ENCODE measurements at places on chromosomes 5 and 9.

- ATAC-seq = no peak
These were observed 8.0 kb downstream of the CEP72 start for GRCh38 chr5:620152-620551.

DNA sequence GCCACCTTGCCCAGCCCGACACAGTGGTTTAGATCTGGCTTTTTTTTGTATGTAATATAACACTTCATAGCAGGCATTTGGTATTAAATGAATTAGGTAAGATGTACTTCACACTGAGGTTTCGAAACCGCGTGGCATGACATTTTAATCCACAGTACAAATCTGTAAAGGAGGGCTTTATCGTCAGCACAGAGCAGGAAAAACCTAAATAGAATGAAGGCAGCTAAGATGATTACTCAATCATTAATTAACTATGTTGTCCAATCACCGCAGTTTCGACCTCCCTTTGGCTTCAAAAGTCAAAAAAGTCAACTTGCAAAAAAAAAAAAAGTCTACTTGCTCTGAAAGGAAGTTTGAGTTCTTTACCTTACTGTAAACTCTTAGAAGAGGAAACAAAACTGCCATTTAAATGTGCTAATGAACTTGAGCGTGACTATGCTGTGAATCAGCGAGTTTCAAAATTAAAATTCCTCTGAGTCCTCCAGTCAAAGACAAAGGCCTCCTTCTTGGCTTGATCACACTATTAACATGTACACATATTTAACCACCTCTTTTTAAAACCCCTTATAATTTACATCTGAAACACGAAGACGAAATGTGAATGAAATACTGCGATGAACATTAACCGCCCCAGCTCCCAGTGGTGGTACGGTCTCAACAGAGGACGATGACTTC lies 698 bp upstream of the SEC24A start:
- ATAC-seq = peak; percentile 75

GRCh38 chr9:8917956-8918739 lies 1118.6 kb upstream of the DMAC1 start:
- no peak for ATAC-seq

- peak; percentile 68 for ATAC-seq
These were observed 52.7 kb downstream of the RNF145 start for GRCh38 chr5:159156426-159157238.

DNA sequence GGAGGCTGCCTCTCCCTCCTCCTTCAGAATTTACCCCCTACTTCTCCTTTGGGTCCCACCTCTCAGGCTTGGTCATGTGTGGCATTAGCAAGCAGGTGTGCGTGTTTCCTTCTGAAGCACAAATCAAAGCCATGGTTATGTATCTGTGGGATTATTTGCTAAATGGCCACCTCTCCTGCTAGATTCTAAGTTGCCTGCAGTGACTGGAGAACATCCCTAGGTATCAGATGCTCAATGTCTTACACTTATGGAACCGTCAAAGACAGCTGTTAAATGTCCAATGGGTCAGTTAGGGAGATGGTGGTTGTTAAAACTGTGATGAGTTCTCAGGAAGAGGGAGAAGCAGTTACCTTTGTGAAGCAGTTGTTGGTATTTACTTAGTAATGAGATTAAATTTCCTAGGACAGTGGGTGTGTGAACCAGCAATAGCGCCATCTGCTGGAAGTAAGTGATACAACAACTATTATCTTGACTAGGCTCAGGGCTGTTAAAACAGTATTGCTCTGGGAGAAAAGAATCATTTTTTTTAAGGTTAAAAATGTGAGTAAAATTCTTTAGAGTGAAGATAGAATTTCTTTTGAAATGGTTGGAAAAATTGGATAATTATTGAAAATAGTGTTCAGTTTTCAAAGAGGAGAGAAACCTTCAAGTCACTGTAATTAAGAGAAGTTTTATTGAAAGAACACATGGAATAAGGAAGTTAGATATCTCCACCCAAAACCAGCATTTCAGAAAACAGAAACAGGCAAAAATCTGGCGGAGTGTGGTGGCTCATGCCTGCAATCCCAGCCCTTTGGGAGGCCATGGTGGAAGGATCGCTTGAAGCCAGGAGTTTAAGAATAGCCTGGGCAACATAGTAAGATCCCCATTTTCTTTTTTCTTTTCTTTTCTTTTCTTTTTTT lies 71.3 kb downstream of the TMC1 start:
- peak; percentile 59 for ATAC-seq

GRCh38 chr5:121968910-121969607 lies 7.3 kb downstream of the SRFBP1 start:
- ATAC-seq = no peak

GRCh38 chr9:72477930-72478518 lies 43.4 kb upstream of the TMC1 start:
- ATAC-seq = peak; percentile 71

DNA sequence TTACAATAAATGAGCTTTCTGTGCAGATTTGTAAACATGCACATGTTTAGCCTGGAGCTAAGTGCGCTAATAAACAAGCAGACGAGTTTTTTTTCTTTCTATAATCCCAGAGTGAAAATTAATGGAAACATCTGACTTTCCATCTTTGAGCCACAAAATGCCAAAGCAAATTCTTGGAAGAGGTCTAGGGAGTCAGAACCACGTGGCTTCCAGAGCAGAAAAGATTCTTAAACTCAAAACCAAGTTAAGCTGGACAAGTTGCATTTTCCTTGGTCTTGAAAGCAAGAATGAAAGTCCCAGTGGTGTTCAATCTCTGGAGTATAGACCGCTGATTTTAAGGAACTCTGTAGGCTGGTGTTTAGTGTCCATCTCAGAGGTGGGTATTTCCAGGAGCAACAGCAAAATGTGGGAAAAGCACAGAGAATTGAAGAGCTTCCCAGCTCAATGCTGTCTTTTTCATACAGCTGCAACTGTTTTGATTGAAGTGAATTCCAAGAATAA lies 71.4 kb downstream of the MYO10 start:
- ATAC-seq = no peak

- no peak for ATAC-seq
These were observed 821.2 kb downstream of the PTPRD start for GRCh38 chr9:9791611-9792010.

DNA sequence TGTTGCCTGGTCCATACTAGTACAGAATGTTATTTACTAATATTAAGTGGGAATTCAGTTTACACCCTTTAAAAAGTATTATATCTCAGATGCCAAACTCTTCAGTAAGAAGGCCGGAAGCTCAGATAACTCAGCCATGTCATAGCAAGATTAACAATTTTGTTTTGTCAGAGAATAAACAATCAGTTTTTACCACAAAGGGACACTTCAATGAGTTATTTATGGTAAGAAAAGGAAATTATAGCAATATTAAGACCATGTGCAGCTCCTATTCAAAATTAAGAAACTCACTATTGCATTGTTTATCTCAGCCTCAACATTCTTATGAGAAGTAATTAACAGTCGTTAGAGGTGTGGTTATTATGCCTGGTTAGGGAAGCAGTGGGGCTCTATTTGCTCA lies 13.1 kb upstream of the ARL15 start:
- no peak for ATAC-seq

GRCh38 chr5:82329393-82329792 lies 51.2 kb upstream of the RPS23 start:
- no peak for ATAC-seq

GRCh38 chr5:69187342-69187741 lies 2.0 kb upstream of the CENPH start:
- ATAC-seq = no peak

GRCh38 chr9:31445960-31446359 lies 938.5 kb upstream of the ACO1 start:
- ATAC-seq = no peak

DNA sequence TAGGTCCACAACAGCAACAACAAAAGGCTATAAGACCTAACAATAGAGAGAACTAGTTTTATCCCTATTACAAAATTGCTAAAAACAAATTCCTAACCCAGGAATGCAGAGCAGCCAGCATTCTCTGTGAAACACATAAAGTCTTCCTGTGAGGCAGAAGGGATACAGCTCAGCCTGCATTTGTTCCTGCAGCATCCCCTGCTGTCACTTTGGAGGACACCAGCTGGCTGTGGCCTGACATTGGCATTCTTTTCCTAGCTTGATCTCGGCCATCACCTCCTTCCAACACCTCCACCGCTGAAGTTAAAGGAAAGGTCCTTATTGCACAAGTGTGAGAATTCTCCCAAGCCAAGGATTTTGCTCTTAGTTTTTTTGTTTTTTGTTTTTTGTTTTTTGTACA lies 186.1 kb downstream of the SNCAIP start:
- ATAC-seq = no peak

DNA sequence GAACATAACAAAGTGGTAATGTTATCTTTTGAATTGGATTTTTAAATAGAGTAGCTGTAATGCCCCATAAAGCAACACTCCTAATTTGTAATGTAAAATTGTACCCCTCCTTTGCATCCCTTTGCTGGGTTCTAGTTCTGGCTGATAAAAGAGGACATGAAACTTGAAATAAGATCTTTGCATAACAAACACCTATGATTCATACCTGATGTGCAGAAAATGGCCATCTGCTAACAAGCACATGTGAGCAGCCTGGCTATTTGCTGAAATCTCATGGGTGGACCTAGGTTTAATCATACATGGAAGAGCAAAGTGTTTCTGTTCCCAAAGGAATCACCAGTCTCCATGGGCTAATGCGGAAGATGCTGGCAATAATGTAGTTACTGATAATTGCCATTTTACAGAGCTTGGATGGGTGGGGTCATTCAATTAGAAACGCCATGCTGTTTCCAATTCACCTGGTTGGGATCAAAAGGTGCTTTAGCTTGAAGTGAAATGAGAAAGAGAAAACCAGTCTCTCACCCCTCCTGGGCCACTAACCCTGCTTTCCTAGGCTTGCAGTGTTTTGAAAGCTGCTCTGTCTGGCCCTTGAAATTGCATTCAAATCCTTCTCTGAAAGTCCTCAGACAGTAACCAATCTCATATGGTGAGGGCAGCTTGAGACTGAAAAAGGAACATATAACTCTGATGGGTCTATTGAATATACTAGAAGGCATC lies 585.1 kb downstream of the TLE4 start:
- ATAC-seq = no peak

GRCh38 chr5:132661231-132662003 lies 3.4 kb downstream of the IL13 start:
- ATAC-seq = no peak

DNA sequence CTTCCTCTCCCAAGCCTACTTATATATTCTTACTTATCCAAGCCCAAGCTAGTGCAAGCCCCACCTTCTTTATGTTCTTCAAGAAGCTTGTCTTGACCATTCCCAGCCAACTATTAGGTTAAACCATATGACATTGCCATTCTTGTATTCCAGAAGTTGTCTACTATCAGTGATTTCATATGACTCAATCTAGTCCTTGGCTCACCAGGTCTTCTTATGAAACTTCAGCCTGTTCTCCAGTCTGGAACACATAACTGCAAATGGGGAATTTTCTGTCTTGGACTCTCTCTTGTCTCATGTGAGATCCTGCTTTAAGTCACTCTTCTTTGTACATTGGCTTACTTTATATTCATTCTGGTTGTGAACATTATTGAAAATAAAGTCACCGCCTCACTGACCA lies 130.7 kb downstream of the TTLL11 start:
- no peak for ATAC-seq

- no peak for ATAC-seq
These were observed 68.2 kb upstream of the RAD23B start for GRCh38 chr9:107214915-107215314.

GRCh38 chr9:70494221-70494620 lies 79.8 kb upstream of the KLF9 start:
- no peak for ATAC-seq

- no peak for ATAC-seq
These were observed 19.4 kb downstream of the GOLM1 start for GRCh38 chr9:86079865-86080469.

DNA sequence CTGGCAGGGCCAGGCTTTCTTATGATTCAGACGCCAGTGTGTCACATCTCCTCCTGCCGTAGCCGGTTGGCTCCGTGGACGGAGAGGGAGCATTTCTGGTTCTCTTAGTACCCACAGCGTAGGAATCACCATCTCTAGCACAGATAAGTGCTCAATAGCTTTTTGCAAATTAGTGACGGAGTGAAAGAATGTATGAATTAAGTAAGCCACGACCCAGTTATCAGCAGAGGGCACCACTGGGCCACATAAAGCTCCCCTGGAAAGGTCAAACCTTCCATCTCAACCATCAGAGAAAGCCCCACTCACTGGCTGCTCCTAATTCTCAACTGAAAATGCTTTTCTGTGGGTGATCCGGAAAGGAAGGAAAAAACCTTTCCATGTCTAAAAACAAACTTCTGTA lies 317.0 kb upstream of the ADCY2 start:
- no peak for ATAC-seq

GRCh38 chr9:27622693-27623340 lies 49.5 kb upstream of the C9orf72 start:
- no peak for ATAC-seq

GRCh38 chr5:851553-851952 lies 767 bp upstream of the ZDHHC11 start:
- no peak for ATAC-seq

DNA sequence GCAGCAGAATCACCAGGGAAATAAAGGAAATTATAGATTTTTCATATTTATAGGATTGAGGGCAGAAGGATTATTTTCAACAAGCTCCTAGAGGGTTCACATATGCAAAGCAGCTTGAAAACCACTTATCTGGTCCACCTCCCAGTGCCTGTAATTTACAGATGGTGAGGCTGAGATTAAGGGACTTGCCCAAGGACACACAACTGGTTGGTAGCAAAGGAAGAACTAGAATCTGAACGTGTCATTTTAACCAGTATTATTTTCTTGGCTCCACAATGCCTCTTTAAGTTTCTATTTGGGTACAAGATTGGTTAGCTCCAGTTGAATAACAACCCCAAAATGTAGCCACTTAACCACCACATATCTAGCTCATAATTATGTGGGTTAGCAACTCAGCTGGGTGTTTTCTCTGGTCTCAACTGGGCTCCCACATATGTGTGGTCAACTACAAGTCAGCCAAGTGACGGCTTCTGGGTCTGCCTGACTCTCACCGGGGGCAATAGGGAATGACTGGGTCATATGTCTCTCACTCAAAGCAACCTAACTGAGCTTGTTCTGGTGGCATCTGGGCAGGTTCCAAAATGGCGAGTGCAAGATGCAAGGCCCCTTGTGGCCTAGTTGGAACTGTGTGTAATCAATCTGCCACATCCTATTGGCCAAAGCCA lies 127.7 kb downstream of the ZDHHC21 start:
- ATAC-seq = peak; percentile 14

GRCh38 chr9:72913382-72914009 lies 39.4 kb downstream of the ALDH1A1 start:
- no peak for ATAC-seq

- ATAC-seq = peak; percentile 37
These were observed 163.2 kb downstream of the ARRDC3 start for GRCh38 chr5:91219803-91220371.

DNA sequence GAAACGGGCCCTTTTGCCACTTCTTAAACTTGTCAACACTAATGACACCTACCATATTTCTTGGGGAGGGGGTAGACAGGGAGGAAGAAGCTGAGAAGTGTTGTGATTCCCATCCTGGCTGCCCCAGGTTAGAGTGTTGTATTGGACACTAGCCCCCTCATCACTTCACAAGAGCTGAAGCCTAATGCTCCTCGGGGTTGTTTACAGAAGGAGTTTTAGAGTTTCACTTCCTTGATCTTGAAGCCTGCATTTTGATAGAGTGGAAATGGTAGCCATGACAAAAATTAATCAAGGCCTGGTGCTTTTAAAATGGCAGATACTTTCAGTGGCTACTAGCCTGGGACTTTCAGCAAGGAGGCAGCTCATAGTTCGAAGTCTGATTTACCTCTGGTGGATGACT lies 11.0 kb upstream of the FAM120AOS start:
- no peak for ATAC-seq
